WTC11 (cell line): ENCODE measurements at places on chromosomes 4 and X. TPM values are rescaled to one million over a fixed set of nuclear protein-coding genes. Genes with fewer than 3 reads are reported as not detected.

DNA sequence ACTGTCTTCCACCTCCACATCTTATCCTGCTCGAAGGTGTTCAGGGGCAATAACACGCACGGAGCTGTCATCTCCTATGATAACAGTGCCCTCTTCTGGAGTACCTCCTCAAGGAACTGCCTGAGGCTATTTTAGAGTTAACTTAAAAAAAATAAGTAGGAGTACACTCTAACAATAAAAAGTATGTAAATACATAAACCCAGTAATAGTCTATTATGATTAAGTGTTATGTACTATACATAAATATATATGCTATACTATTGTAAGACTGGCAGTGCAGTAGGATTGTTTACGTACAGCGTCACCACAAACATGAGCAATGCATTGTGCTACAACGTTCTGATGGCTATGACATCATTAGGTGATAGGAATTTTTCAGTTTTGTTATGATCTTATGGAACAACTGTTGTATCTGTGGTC lies 34.5 kb upstream of the TLR2 start:
- peak; percentile 19 for DNase-seq

DNA sequence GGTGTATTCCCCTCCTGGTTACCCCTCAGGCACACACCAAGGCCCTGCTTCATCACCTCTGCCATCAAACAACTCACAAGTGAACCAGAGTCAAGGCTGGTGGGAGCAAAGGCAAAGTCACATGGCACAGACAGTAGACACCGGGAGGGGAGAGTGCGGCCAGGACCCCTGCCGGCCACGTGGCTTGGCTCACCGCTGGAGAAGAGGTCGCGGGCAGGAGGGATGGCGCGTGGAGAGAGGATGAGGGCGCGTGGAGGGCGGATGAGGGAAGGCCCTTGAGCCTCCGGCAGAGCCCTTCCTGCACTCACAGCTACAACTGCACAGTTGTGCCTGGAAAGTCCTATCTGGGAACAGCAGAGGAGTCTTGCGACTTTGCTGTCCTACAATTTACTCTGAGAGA lies 104.2 kb upstream of the ADRA2C start:
- no peak for DNase-seq

GRCh38 chrX:3094261-3094660 lies 53.0 kb downstream of the ARSF start:
- DNase-seq, result no peak

DNA sequence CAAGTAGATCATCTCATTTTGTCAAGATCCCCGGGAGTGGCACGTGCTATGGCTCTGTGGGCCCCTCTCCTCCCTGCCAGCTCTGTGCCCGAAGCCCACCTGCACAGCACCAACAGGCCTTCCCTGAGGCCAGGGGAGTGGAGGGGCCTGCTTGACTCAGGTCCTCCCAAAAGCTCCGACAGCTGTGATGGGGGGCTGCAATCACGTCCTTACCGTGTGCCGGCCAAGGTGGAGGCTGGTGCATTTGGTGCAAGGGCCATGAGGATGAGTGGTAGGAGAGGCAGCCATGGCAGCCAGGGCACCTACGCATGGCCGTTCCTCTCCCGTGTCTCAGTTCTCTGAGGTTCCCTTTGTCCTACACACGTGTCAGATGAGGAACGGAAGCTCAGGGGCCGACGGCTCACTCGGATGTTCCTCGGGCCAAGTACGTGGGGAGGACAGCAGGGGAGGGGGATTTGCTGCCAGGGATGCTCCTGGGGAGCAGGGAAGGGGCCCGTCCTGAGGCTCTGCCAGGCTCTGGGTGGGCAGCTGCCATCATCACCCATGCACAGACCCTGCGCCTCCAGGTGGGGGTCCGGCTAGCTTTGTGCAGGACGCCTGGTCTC lies 95.8 kb downstream of the HMX1 start:
- DNase-seq, result no peak

GRCh38 chr4:169305651-169306050 lies 34.9 kb upstream of the SH3RF1 start:
- no peak for DNase-seq

DNA sequence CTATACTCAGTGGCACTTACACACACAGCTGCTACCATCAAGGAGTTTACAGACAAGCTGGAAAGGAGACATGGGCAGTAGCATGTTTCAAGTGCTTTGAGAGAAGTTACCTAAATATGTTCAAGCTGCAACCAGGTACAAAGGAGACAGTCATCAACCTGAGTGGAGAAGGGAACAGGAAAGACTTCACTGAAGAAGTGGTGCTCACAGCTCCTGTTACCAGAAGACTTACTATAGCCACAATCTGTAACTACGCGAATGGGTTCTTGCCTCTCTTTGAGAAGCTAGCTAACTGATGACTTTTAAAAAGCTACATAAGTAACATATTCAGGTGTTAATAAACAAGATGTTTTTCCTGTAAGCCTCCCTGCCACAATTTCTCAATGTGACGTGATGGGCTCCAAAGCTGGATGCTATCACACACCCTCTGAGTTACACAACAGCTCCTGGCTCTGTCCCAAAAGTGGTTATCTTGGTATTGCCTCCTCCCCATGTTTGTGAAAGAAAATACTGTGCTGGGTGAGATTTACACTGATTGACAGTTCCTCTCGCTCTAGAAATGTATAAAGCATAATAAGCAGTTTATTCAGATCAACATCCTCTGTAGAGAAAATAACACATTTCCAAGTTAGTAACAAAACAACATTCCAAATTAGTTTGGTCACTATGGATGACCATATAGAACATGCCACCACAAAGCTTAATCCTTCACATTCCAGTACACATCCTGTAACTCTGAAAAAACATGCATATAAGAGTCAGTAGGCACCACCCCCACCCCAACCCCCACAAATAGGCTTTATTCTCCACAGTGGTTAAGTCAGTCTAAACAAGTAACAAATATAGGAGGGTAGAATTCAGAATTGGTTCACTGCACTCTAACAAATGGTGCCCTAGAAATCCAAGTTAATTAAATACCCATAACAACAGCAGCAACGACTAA lies 81.8 kb downstream of the FRYL start:
- no peak for DNase-seq

Gene SLC9B1
- 0.34 to 1.4 TPM (median 0.59 TPM) in 3 replicates for total RNA-seq

Gene DCAF12L2
- 0.52 to 0.73 TPM (median 0.57 TPM) in 3 replicates for total RNA-seq

DNA sequence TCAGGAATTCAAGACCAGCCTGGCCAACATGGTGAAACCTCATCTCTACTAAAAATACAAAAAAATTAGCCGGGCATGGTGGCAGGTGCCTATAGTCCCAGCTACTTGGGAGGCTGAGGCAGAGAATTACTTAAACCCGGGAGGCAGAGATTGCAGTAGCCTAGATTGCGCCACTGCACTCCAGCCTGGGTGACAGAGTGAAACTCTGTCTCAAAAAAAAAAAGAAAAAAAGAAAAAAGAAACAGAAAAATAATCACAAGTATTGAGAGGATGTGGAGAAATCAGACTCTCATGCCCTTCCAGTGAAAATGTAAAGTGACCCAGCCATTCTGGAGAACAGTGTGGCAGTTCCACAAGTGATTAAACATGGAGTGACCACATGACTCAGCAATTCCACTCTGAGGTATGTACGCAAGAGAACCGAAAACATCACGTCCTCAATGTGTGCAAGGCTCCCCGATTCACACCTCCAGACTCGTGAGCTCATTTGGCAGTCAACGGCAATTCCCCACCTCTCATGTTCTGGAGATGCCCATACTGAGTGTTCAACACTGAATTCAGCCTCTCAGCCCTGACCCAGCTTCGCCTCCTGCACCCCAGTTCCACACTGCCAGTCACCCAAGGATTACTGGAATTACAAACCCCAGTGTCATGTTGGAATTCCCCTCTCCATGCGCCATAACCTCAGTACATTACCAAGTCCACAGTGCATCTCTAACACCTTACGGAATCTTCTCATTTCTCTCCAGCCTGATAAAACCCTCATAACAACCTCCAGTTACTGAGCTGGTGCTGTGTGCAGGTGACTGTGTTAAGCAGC lies 21.1 kb downstream of the ACOX3 start:
- no peak for DNase-seq

Gene GPRASP2
- total RNA-seq, result 18.5 to 20.0 TPM (median 18.9 TPM) in 3 replicates

DNA sequence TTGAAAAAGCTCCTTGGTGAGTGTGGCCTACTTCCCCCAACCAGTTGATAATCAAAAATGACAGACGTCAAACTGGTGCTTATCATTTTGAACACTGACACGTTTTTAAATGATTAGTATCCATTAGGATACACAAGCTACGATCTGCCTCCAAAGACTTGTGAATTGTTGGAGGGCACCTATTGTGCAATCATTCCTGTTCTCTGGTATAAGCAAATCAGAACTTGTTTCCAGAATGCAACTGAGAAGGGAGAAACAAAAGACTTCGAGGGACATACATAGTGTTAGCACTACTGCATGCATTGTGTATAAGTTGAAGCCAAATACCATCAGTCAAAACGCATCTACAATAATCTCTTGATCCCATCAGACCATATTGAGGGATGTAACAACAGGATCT lies 11.6 kb downstream of the NPY2R start:
- DNase-seq, result no peak

- no peak for DNase-seq
Observed at GRCh38 chrX:116493271-116493670, 30.5 kb upstream of the CT83 start.

- DNase-seq, result no peak
Observed at GRCh38 chrX:143940119-143940518, 56.2 kb downstream of the UBE2NL start.

Gene FMR1NB
- total RNA-seq, result not detected in 3 replicates

- peak; percentile 75 for DNase-seq
Observed at GRCh38 chr4:139030614-139031235, 15.1 kb downstream of the NOCT start.
